ENCODE measurements at places on chromosomes 16 and 17.

DNA sequence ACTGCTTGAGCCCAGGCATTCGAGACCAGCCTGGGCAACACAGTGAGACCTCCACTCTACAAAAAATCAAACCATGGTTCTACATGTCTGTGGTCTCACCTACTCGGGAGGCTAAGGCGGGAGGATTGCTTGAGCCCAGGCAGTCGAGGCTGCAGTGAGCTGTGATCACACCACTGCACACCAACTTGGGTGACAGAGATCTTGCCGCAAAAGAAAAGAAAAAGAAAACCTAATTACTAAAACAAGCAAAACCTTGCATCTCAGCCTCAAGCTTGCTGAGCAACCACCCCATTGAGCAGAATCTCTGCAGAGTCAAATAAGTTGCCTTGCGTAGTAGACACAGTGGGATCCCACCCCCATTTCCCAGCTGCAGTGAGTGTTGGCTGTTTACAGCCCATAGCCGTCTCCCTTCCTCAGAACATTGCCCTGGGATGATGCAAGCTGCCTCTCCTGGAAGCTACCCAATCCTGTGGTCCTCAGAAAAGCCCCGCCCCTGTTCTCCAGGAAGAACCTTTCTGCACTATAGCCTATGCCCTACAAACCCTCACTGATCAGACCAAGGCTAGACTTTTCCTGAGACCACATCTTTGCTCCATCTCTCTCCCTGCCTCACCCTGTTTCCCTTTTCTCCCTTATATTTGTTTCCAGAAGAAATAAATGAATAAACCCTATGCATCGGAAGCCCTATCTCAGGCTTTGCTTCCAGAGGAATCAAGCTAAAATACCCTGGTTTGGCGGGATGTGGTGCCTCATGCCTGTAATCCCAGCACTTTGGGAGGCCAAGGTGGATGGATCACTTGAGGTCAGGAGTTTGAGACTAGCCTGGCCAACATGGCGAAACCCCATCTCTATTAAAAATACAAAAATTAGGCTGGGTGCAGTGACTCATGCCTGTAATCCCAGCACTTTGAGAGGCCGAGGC, 16.7 kb upstream of the ERN2 start:
- no peak for DNase-seq

DNA sequence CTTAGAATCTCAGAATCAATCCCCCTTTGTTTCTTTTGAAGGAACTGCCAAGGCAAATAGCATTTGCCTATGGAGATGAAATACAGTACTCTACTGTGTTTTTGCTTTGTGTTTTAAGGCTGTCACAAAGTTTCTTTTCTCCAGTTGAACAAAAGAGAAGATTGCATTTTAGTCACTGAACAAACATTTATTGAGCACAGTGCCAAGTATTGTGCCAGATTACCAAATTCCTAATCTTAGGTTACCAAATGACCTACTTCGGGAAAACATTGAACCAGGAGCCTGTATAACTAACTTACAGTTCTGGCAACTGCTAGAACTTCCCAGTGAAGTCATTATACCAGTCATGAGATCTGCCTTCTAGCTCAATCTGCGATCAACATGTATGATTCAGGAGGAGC, 3.0 kb upstream of the UBB start:
- no peak for DNase-seq

GRCh38 chr16:30956601-30957455, 726 bp upstream of the SETD1A start:
- peak; percentile 91 for DNase-seq

DNA sequence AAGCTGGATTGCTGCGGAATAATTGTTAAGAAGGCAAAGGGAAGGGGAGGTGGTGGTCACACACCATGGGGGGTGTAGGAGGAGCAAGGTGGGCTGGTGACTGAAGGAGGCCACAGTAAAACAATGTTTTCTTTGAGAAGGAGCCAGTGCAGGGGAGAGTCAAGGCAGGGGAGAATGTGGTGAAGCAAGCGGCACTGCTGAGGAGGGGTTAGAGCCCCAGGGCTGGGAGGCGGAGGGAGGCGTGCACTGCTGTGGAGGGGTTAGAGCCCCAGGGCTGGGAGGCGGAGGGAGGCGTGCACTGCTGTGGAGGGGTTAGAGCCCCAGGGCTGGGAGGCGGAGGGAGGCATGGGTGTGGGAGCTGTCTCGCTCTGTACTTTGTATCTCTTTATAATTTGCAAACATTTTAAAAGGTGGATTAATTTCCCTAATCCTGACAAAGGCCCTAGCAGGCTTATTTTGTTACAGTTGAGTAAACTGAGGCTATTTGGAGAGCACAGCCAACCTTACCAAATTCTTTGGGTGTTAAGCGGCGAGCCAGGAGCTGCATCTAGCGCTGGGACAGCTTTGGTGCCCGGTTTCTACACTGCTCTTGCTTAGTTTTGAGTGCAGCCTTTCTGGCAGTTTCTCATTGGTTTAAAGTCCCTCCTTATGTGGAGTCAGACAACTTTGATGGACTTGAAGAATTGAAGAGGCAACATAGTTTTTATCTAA, 20.9 kb downstream of the RPTOR start:
- DNase-seq, result no peak

Measured in stimulated activated CD4-positive, alpha-beta T cell treated with anti-CD3 and anti-CD28 coated beads, Interleukin-12 subunit alpha, Interleukin-12 subunit beta, amount 100 ng/mL, for 48 hours (primary cell).